Motor neuron (in vitro differentiated cells): ENCODE measurements at places on chromosomes 2 and 18.

- ATAC-seq, result no peak
Measured at GRCh38 chr2:240425697-240426096, 9.8 kb upstream of the GPC1 start.

DNA sequence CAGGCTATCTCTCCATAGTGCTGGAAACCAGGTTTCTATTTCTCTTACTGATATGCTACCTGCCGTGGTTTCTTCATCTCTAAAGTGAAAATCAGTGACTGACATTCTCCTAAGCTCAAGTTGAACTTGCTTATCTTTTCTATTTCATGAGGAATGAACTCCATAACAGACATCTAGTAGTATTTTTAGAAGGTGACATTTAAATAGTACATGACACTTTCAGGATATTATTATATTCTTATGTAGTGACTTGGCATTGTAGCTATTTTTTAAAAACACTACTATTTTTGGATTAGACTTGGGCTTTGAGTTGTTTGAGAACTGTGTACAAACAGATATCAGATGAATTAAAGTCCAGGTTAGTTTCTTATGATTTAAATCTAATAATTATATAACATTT is 1381.8 kb downstream of the DSC3 start:
- ATAC-seq, result no peak

DNA sequence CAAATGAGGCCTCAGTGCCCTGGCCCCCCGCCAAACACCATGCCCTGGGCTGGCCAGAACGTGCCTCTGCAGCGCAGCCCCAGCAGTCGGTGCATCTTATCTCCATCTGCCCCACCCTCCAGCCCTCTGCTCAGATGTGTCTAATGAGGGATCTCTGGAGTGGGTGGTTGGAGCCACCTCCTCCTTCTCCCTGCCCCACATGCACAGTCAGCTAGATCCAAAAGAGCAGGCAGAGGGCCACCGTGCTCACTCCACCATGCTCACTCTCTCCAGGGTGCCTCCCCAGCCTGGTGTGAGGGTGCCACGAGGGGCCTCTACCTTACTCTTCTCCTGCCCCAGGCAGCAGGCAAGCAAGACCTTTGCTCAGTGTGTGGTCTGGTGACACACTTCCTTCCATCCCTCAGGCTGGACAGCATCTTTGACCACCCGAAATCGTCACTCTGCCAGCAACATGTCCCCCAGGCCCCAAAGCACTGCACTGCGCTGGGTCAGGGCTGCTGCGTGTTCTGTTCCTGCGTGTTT is 266.1 kb upstream of the HDAC4 start:
- no peak for ATAC-seq

- ATAC-seq, result no peak
Measured at GRCh38 chr18:58728719-58729118, 57.5 kb downstream of the MALT1 start.

GRCh38 chr2:119174216-119174992 is 15.9 kb upstream of the C1QL2 start:
- ATAC-seq, result peak; percentile 15

GRCh38 chr18:50786864-50787263 is 33.0 kb downstream of the MRO start:
- ATAC-seq, result no peak

DNA sequence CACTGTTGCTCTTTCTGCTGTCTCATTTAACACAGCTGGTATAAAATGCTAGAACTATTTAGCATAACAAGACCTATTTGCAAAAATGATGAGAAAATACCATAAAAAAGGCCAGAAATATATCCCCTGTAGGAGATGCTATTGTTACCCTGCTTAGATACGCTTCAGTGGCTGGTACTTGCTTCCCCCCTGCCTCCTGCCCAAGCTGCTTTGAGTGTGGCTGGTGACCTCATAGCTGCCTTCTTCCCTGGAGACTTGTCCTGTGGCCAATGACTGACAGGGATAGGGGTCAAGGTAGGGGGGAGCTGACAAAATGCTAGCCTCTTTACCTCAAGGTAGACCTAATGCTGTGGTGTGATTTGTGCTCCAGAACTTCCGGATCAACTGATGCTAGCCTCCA is 150.2 kb upstream of the ZEB2 start:
- peak; percentile 26 for ATAC-seq

GRCh38 chr2:165872101-165872791 is 78.2 kb upstream of the GALNT3 start:
- no peak for ATAC-seq

DNA sequence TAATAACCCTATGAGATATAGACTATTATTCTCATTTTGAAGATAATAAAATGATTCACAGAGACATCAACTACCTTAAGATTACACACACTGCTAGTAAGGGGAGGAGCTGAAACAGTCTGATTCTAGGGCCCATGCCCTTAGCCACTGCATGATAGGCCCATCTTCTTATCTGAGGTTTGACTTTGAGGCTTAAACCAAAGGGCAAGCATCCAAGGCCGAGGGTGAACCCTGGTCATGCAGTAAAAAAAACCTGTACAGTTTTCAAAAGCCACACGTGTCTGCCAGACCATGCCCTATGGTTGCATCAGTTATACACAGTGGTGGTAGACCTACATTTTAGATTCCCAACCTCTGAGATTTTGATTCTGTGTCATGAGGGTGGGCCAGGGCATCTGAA is 44.8 kb downstream of the POLE4 start:
- no peak for ATAC-seq

DNA sequence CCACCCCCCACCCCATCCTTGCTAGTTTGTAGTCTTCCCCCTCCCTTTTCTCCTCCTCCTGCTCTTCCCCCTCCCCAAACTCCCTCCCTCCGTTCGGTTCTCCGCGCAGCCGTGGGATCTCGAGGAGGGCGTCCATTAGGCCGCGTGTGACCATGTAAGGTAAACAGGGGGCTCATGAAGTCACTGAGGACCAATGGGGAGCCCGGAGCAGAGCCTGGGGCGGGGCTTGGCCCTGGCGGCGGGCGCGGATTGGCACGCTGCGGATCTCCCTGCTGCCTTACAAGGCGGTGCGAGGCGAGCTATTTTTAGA is 246 bp upstream of the KLF7 start:
- ATAC-seq, result peak; percentile 91
